Activated CD4-positive, CD25-positive, alpha-beta regulatory T cell treated with anti-CD3 and anti-CD28 coated beads, Interleukin-2, amount 50 U/mL, for 24 hours (primary cell): ENCODE measurements at places on chromosomes 12 and 14.

DNA sequence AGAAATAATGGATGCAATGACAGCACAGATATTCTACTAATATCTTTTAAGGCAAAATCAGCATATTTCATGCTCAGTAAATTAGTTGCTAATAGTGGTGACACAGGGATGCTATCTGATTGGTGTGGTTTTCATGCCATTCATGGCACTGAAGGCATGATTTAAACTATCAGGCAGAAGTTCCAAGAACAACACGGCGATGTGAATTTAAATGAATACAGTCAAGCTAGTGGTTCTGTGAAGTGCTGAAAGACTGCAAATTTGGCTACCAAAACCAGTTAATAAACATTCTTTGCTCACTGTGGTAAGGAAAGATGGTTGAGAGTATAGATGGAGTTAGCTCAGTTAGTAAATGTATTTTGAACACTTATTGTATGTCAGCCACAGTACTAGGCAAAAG, 272.0 kb upstream of the DIO2 start:
- no peak for ATAC-seq

GRCh38 chr12:26195250-26195640, at the start of gene SSPN:
Gene SSPN, plus strand, starts transcription at chr12:26195573. Its CDS starts 100 bp downstream, at chr12:26195673.
- no peak for ATAC-seq

DNA sequence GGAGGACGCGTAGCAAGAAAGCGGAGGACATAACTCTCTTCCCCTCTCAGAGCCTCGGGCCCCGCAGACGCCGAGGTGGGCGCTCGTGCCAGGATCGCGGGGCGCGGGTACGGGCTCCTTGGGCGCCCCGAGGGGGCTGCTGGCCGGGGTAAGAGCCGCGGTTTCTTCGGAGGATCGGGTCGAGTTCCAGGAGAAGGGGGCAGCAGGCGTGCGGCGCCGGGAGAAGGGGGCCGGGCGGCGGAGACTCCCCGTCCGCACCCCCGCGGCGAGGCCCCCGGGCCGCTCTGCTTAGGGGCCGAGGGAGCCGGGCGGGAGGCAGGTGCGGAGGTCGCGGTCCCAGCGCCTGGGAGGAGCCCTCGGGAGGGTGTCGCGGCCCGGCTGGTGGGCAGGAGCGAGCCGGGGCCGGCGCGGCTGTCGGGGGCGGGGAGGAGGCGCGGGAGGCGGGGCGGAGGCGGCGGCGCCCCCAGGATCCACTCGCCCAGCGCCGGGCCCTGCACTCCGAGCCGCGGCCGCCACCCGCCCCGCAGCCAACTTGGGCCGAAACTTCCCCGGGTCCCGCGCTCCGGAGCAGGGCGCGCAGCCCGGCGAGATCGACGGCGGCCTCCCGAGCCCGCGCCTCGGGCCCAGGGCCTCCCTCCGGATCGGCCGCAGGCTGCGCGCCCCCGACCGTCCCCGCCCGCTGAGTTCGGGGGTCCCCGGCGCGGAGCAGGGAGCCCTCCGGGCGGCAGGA, 64.4 kb downstream of the FBXL14 start:
- ATAC-seq, result no peak

DNA sequence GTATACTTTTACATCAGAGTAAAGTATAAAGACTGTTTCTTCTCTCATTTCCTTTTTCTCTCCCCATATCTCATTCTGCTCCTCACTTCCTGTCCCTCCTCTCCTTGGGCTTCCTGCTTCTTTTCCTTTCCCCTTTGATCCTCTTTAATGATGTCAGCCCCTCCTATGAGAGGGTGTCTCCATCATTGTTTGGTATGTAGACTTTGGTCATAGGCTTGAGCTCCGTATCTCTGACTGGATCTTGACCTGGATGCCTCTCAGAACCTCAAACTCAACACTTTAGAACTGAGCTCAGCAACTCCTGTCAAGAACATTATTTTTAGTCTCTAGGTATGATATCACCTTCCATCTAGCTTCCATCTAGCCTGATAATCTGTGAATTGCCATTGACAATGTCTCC, 50.3 kb downstream of the AKAP6 start:
- no peak for ATAC-seq

DNA sequence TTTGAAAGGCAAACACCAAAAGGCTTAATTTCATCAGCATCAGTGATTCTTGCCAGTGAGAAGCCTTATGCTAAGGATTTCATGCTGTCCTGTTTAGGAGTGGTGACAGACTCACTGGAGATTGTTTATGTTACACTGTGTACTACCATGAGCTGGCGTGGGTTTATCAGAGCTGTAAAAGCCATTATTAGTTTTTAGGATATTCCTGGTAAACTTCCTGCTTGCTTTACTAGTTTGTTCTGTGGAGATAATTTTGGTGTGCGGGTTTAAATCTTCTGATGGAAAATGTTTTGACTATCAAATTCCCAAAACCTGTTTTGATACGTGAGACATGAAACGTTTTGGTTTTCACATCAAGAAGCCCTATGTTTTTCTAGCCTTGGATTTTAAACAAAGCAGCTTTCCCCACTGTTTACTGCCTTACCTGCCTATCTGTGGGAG, 15.2 kb downstream of the PPFIBP1 start:
- no peak for ATAC-seq
